ENCODE measurements at places on chromosomes 4 and X.

DNA sequence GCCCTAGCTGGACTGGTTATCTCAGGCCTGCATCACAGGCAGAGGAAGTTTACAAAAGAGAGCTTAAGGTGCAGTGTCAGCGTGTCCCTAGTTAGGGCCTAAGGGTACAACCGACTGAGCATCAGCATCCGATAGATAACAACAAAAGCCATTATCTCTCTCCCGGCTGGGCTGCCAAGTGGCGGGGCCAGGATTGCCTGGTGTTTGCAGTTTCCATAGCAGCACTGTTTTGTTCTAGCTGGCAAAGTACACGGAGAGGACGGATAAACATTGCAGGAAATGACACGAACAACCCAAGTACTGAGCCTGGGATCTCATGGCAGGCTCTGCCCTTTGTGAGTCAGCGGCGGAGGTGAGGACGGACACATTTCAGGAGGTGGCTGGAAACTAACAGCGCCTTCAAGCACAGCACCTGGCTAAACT is 104.7 kb upstream of the NOCT start:
- DNase-seq: no peak

DNA sequence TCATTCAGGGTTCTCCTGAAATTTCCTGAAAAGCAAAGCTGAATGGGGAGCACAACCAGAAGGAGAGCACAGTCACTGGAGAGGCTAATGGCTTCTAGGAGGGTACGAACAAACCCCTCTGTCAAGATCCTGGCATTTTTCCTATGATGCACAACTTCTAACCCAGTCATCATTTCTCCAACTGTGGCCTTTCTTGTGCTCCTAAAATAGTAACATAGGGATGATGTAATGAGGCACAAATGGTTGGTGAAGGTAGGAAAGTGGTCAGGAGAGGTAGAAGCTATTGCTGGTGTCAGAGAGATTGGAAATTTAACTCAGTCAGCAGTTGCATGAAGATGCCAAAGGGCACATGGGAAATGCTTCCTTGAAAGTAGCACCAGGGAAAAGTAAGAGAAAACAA is 52.7 kb downstream of the SLC10A7 start:
- DNase-seq: no peak

GRCh38 chr4:6856391-6856790 is 53.2 kb upstream of the TBC1D14 start:
- no peak for DNase-seq

DNA sequence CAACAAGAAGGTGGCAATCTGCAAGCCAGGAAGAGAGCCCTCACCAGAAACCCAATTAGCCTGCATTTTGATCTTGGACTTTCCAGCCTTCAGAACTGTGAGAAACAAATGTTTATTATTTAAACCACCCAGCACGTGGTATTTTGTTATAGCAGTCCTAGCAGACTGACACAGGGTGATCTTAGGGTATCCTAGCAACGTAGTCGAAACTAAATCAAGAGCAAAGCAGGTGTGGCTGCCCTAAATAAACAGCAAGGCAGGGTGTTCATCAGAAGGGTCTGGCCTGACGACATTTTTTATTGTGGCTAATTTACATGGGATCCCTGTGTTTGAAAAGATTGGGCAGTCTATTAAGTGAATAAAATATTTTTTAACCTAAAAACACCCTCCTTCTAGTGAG is 198.8 kb downstream of the VEGFC start:
- DNase-seq: no peak

- no peak for DNase-seq
Observed at GRCh38 chr4:79666112-79666511, 258.1 kb upstream of the GK2 start.

GRCh38 chrX:40470830-40471429 is 109.8 kb upstream of the ATP6AP2 start:
- no peak for DNase-seq

DNA sequence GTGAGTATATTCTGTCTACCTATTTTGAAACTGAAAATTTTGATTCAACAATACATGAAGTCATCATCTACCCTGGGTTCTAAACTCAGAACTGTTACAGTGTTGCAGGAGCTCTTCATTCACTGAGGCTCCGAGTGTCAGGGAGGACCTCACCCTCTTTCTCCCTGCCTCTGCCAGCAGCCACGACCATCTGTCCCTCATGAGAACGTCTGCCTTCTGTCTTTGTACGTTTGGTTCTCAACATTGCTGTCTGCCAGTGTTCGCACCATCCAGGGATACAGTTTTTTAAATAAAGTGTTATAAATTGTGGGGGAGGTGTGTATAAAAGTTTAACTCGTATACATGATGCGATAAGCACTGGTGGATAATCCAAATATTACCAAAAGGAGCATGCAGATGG is 55.5 kb downstream of the TRAPPC11 start:
- no peak for DNase-seq

GRCh38 chr4:47478804-47479203 is 6.3 kb upstream of the ATP10D start:
- DNase-seq: no peak

GRCh38 chrX:135295238-135295943 is 13.9 kb upstream of the ETDC start:
- DNase-seq: no peak

- DNase-seq: peak; percentile 13
Observed at GRCh38 chrX:51420610-51421009, 75.8 kb downstream of the NUDT11 start.

GRCh38 chrX:120140293-120140981 is 18.0 kb upstream of the RHOXF2 start:
- DNase-seq: no peak

DNA sequence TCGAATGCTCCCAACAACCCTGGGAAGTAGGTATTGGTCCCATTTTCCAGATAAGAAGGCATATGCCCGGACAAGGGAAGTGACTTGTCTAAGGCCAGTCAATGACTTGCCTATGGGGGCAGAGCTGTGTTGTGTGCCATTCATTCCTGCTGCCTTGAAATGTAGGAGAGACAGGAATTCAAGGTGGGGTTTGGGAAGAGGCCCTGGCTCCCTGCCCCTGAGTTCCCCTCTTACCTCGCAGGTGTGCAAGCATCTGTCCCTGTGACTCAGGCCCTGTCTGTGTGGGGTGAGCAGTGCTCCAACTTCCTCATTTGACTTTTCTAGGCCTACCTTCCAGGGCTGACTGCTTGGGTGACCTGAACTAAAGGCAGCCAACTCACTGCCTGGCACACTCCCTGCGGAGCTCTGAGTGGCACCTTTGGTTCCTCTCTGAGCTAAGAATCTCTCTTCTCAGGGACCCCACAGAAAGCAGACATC is 5.1 kb downstream of the EFNB1 start:
- DNase-seq: no peak

DNA sequence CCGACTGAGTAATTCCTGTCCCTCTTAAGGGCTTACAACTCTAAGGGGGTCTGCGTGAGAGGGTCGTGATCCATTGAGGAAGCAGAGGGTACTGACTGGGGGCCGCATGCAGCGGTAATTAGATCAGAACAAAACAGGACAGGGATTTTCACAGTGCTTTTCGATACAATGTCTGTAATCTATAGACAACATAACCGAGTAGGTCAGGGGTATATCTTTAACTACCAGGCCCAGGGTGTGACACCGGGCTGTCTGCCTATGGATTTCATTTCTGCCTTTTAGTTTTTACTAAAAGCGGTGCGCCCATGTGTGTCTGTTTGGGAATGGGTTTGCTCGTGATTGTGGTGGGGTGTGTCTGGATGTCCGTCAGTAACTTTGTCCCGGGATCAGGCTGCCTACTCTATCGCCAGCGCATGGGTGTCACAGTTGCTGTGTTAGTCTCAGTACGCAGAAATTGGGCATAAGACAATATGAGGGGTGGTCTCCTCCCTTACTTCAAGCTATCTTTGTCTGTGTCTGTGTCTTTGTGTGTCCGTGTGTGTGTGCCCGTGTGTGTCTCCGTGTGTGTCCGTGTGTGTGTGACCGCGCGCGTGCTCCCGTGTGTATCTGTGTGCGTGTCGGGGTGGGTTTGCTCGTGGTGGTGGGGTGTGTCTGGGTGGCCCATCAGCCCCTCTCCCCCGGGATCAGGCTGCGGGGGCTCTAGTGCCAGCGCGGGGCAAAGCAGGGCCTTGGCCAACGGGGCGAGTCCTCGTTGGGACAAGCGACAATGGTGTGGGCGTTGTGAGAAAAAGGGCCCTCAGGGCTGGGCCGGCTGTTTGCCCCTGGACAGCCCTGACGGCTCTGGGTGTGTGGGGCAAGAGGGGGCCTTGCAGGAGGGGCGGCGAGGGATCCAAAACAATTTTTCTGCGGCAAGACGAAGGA is 10.4 kb downstream of the FRG2 start:
- no peak for DNase-seq

DNA sequence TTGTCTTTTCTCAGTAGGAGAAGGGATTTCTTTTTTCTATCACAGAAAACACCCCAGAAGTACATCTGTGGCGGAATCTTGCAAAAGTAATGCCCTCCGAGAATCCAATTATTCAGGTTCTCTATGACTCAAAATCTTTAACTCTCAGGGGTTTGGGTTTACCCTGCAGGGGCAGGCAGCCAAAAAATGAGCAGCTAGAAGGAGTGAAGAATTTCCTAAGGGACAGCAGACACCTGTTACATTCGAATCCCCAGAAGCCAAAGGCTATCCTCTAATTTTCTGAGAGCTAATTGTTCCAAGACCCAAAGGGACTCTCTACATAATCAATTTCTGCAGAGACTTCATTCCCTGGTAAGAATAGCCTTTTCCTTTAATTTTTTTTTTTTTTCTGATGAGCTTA is 27.5 kb upstream of the CBR4 start:
- no peak for DNase-seq

DNA sequence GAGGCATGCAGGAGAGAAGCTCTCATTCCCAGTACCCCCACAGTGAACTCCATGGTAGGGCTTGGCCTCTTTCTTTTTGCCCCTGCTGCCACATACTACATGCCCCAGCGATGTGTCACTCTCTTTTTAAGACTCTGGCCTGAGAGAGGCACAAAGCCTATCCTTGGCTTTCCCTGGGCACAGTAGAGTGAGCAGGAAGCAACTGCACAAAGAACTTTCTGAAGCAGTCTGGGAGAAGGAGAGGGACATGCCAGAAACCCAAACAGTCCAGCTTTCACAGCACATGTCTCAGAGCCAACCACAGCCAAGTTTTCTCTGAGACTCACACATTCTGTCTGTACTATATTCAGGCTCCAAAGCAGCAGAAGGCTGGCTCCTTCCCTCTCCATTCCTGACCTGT is 7.9 kb upstream of the NALF2 start:
- DNase-seq: no peak

- DNase-seq: no peak
Observed at GRCh38 chr4:88759895-88760290, 62.3 kb upstream of the NAP1L5 start.

- no peak for DNase-seq
Observed at GRCh38 chr4:40681600-40681999, 51.9 kb upstream of the RBM47 start.

DNA sequence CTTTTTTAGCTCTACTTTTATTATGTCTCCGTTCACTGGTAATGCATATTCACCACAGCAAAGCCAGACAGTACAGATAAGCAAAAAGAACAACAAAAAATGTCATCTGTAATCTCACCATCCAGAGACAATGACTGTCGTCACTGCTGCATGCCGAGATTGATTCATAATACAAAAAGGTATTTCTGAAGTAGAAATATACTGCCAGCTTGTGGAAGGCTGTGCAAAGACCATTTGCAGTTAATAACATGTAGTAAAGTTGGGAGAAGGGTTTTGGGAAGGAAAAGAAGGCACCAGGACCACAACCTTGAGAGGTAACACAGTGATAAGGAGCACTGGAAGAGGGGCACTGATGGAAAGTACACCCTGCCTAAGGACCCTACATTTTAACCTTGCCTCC is 223.0 kb upstream of the ZIC3 start:
- no peak for DNase-seq

DNA sequence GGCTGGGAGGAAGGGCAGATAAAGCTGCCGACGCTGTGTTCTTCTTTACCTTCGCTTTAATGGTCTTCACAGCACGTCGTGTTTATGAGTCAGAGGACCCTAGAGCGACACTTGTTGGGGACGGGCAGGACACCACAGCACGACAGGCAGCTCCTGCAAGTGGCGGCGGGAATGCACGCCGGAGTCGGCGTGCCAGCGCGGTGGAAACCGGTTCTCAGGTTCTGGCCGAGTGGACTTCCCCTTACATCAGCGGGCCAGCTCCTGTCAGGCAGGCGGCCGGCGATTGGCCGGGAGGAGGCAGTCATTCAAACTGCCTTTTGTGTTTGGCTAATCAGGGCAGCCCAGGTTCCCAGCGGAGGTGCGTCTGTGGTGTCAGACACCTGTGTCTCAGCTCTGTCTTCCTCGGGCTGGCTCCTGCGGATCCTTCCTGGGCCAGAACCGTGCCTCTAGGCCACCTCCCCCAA is 150.9 kb downstream of the SHROOM3 start:
- no peak for DNase-seq

- DNase-seq: no peak
Observed at GRCh38 chr4:48175806-48176205, 41.8 kb upstream of the TXK start.

DNA sequence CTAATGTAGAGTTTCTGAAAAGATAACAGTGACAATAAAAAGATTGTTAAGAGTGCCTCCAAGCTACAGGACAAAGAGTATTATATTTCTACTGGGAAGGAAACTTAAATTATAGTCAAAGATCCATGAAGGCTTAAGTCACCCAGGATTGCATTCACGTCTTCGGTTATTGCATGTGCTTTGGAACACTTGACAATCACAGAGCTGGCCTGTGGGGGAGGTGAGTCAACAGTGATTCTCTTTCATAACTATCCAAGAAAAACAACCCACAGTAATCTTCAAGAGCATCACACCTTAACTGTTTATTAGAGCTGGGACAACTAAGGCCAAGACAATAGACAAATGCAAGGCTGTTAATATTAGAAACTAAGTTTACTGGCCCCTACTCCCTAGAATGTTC is 40.3 kb downstream of the PDGFC start:
- no peak for DNase-seq

DNA sequence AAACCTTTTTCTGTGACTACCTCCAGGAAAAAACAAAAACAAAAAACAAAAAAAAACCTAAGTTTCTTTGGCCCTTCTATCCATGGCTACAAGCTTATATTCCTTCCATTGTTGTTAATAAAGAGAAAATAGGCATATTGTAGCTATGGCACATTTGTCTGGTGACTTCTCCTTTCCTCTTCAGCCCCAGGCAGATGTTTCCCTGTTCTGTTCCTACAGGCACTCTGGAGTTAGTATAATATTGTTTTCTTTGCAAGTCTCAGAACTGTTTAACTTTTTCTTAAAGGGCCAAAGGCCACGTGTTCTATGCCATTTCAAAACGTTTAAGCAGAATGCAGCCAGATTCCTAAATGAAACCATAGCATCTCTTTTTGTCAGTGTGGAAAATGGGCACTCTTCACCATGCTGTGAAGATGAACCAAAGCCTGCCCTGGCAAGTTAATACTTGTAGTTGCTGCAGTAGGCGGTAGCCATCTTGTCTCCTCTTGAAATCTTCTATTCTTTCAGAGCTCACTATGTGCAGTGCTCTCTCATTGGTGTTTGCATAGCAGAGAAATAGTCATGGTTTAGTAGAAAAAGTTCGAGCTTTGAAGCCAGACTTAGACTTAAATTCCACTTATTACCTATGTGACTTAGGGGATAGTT is 44.8 kb upstream of the MTMR1 start:
- no peak for DNase-seq
